Testis (tissue), 5 donors: ENCODE measurements at places on chromosomes 4 and X. TPM values are rescaled to one million over a fixed set of nuclear protein-coding genes. Genes with fewer than 3 reads are reported as not detected.

GRCh38 chr4:55475394-55476243 is 71.1 kb downstream of the CLOCK start:
- no peak for DNase-seq

DNA sequence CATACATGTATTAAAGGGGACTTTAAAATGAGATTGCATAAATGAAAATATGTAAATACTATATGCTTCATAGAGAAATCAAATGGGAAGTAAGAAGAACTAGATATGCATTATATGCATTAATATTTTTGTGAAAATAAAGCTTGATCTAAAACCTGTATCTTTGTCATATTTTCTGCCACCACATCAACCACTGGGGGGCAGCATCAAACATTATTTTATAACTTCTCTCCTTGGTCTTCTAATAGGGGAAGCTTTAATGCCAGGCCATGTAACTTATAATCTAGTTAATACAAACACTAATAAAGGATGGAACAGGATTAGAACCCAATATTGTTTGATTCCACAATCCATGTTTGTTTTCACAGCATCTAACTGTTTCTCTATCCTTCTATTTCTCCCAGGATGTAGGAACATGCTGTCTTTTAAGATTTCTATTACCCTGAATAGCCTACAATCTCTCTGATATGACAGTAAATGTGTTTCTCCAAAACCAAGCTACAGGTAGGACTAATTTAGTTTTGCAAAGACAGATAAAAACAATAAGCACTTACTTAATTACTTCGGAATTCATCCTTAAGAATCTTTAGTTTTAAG is 10.0 kb downstream of the QRFPR start:
- DNase-seq = peak; percentile 72

DNA sequence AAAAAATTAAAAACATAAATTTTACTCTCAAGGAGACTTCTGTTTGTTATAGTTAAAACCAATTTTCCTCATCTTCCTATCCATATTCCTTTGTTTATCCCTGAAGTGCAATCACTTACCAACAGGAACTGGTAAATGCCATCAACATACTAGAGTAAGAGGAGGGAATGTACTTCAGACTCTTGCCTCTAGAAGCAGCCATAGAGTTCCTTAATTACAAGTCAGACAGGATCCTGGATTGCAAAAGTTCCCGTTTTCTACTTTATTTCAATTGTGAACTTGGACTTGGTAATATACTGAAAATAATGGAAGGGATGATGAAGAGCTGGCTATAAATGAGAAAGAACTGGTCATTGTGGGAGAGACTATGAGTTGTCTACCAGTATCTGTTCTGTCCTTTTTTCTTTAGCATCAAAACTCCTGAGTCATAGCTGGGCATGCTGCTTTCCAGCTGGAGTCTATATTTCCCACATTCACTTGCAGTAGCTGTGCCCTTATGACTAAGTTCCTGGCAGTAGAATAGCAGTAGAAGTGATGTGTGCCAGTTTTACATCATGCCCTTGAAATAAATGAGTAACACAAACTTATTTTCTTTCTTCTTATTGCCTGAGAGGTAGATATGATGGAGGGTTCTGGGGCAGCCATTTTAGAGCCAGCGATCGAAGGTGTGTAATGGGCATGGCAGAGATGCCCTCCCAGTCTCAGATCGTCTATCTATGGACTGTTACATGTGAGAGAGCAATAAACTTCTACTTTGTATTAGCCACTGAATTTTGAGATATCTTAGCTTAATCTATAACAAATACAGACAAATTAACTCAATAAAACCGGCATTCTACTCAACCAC is 26.8 kb upstream of the SPARCL1 start:
- DNase-seq = no peak

DNA sequence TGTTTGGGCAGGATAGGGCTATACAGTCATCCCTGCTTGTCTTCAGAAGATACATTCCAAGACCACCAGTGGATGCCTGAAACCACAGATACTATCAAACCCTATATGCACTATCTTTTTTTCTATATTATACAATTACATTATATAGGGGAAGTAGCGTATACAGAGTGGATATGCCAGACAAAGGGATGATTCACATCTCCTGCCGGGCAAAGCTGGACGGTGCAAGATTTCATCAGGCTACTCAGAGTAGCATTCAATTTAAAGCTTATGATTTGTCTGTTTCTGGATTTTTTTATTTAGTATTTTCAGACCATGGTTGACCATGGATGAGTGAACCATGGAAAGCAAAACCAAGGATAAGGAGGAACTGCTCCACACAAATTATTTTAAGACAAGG is 7.0 kb upstream of the AMTN start:
- no peak for DNase-seq

- DNase-seq = no peak
Measured at GRCh38 chr4:16691450-16691849, 207.0 kb downstream of the LDB2 start.

DNA sequence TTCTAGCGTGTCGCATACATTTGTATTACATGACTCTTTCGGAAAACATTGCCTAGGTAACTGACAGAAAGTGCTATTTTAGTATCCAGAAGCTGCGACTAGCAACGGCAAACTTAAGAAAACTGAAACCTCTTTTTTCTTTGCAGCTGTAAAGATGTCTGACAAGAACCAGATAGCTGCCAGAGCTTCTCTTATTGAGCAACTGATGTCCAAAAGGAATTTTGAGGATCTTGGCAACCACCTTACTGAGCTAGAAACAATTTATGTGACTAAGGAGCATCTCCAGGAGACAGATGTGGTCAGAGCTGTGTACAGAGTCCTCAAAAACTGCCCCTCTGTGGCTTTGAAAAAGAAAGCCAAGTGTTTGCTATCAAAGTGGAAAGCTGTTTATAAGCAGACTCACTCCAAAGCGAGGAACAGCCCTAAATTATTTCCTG is 9.4 kb downstream of the TCEANC start:
- no peak for DNase-seq

- DNase-seq = no peak
Measured at GRCh38 chr4:1509366-1509765, 103.1 kb upstream of the NKX1-1 start.

GRCh38 chr4:8311101-8312068 is 41.8 kb downstream of the HTRA3 start:
- no peak for DNase-seq

GRCh38 chr4:57100979-57101651 is 9.1 kb downstream of the IGFBP7 start:
- no peak for DNase-seq

DNA sequence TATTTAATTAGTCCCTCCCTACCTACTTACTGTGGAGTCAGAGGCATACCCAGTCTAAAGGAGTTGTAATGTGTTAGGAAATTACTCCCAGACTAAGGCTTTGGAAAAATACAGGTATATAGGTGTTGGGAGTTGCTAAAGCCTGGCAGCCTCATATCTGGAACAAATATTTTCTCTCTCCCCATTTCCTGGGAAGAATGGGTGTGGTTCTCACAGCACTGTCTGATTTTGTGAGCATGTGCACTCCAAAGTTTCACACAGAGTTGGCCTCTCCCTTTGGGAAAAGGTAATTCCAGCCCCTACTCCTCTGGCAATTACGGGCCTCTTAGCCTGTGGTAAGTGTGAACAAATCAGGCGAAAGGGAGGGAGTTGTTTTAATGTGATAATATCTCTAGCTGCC is 187.0 kb downstream of the MID1IP1 start:
- DNase-seq = no peak

GRCh38 chrX:25226151-25226550 is 210.4 kb upstream of the ARX start:
- peak; percentile 28 for DNase-seq

DNA sequence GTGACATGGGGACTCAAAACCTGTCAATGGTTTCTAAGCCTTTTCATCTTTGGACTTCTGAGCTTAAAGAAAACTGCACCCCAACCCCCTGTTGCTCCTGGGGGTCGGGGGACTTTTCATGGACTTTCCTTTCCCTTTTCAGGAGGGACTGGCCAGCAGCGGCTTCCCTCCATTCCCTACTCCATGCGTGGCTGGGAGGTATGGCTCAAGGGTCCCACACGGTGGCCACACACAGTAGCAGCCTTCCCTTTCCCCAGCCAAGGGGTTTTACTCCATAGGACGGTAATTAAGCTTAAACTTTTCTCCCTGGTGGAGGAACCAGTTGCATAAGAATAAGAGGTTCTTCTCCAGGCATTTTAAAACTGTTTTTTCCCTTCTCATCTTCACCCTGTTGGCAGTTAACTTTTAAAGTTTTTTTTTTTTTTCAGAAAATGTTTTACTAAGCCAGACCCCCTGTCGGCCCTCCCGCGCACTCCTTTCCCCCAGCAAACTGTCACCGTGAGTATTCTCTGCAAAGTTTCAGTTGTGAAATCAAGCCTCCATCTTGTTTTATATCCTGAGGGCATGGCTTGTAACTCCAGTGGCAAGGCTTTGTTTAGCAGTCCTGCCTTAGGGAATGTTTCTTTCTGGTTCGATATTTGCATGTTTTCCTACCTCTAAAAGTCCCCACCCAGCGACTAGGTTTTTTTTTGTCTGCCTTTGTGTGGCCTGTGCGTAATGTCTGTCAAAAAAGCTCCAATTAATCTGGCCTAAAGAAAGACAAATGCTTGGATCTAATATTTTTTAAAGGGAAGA is 325.7 kb downstream of the TLL1 start:
- DNase-seq = no peak

DNA sequence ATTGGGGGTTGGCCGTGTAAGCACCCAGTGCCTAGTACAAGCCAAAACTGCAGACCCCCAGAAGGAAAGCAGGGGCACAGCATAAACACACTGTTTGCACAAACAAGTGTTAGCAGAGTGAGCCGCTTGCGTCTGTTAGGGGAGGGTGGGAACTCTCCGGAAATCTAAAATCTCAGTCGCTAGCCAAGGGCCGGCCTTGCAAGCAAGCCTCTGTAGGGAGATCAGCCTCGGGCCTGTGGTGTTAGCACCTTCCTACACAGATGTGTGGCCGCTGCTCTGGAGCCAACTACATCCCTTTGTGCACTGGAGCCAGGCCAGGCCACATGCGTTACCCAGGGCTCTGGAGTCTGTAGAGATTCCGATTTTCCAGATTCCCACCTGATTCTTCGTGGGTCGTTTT is 67.1 kb downstream of the GPR143 start:
- no peak for DNase-seq

GRCh38 chr4:8198906-8199593 is at the start of gene SH3TC1:
TSS of gene SH3TC1 (plus strand) at chr4:8199290. CDS start at chr4:8205195, 5,905 bp downstream.
- peak; percentile 83 for DNase-seq

GRCh38 chrX:101360390-101360789 is 11.8 kb upstream of the TIMM8A start:
- DNase-seq = peak; percentile 29

GRCh38 chr4:5933116-5933515 is 40.2 kb upstream of the CRMP1 start:
- DNase-seq = no peak

DNA sequence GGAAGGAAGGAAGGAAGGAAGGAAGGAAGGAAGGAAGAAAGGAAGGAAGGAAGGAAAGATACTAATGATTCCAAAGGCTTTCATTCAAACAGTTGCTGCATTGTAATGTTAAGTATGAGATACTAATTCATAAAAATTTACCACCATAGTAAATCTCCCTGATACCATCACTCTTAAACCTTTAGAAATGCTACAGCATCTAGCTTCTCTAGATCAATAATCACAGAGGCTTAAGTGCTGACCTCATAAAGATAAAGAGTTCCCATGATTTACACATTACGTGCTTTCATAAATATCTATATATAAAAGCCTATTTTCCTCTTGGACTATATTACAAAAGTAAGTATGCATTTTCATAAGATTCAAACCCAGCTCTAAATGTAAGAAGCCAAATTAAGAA is 36.4 kb downstream of the F9 start:
- no peak for DNase-seq

DNA sequence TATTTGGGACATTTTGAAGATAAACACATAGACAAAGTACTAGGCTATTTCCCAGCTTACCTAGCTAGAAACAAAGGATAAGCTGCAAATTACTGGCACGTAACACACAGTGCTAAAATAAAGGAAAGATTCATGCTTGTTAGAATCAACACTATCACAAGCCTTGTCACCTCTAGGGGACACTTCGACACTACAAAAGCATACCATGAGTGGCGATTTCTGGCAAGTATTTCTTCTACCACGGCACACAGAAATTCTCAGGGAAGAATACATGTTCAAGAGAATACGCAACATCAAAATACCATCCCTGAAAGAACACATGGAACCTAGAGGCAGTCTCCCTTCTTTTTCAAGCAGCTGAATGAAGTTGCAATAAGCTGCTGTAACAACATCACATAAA is 5.1 kb downstream of the MECP2 start:
- no peak for DNase-seq

- no peak for DNase-seq
Measured at GRCh38 chrX:123399709-123400108, 215.6 kb downstream of the GRIA3 start.

SERPINA7 gene
- not detected for total RNA-seq

DIPK2B gene
- 4.0 TPM for total RNA-seq

RTL5 gene
- 25.6 TPM for total RNA-seq

TLR8 gene
- total RNA-seq = 0.50 TPM

ZNF518B gene
- 47.1 TPM for total RNA-seq

GLRA2 gene
- 0.31 TPM for total RNA-seq

MYL5 gene
- 45.0 TPM for total RNA-seq

CXCL1 gene
- 0.74 TPM for total RNA-seq

REPS2 gene
- 19.6 TPM for total RNA-seq

SRPK3 gene
- 0.62 TPM for total RNA-seq

ADAM29 gene
- total RNA-seq = 31.4 TPM

RAI2 gene
- 5.7 TPM for total RNA-seq
